ENCODE measurements at places on chromosomes 13 and 19.

GRCh38 chr13:45341799-45342500 lies 967 bp upstream of the TPT1 start:
- no peak for DNase-seq

DNA sequence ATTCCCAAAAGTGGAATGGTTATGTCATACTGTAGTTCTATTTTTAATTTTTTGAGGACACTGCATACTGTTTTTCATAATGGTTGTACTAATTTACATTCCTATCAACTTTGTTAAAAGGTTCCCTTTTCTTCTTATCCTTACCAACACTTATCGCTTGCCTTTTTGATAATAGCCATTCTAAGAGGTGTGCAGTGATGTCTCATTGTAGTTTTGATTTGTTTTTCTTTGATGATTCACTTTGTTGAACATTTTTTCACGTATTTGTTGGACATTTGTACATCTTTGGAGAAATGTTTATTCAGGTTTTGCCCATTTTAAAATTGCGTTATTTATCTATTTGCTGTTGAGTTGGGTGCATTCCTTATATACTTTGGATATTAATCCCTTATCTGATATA lies 188.8 kb upstream of the SPRY2 start:
- DNase-seq, result no peak

- no peak for DNase-seq
Observed at GRCh38 chr19:47637550-47637949, 28.6 kb downstream of the BICRA start.

DNA sequence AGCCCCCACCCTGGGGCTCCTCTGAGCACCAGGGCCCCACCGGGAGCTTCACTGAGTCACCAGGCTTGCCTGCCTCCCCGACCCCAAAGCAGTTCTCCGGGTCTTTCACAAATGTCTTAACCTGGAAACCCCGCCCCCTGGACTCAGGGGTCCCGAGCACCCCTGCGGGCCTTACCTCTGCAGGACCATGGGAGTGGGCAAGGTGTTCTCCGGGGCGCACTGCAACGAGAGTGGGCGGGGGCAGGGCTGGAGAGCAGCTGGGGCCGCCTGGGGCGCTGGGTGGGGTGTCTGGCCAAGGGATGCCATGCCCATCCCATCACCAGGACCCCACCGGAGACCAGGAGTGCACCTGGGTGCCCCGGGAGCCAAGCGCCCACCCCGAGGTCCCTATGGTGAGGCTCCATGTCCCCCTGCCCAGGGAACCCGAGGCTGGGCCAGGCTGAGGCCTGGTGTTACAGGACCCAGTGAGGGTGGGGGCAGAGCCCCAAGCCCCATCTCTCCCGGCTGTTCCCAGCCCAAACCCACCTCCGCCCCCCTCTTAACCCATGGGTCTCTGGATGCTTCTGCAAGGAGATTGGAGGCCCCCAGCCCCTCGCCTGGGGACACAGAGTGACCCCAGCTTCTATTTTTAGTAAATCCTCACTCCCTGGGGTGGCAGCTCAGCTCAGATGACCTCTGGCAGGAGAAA lies 10.9 kb downstream of the MKNK2 start:
- no peak for DNase-seq

DNA sequence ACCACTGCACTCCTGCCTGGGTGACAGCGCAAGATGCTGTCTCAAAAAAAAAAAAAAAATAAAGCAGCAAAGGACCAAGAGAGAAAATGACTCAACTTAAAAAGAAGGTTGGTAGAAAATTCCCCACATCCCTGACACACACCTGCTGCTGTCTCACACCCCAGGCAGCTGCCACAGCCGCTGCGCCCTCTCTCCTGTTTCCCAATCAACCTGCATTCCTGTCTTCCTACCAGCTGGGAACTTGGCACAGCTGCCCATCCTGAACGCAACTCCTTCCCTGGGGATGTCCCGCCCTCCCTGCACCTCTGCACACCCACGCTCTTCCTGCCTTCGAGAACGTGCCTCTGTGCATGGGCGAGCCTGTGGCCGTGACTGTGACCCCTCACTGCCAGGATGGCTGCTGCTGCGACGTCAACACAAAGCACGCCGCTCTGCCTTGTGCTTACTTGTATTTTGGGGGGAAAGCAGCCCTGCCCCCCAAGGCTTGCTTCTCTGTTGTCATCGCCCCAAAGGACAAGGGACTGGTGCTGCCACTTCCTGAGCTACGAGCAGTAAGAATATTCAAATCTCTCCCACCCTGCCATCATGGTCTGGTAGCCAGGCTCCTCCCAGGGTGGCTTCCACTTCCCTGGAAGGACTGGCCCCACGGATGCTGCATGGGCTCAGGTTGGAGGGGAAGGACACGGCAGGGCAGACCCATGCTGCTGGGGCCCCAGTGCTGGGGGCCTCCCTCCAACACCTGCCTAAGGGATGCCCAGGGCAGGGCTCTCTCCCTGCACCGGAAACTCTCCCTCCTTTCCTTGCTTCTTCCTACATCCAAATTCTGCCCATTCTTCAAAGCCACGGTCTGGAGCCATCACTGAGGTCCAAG lies 20.7 kb downstream of the SH3GL1 start:
- no peak for DNase-seq

DNA sequence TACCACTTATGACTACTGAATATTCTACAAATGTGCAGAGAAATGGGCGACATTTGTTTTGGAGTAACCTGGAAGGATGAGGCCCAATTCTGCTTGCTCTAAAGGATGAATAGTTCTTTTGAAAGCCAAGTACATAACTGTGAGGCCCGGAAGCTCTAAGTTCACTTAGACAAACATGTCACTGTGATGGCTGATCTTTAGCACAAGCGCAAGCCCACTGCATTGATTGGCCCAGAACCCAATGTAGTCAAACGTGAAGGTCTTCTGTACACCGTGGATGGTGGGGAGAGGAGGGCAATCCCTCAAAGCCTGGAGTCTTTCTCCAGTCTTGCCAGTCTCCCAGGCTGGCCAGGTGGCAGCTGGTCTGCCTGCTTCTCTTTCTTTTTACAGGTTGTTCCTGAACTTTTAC lies 139.6 kb downstream of the RFC3 start:
- DNase-seq, result no peak
